ENCODE measurements at places on chromosomes 16 and 17.

GRCh38 chr17:75783803-75784472, 668 bp upstream of the UNK start:
- DNase-seq = peak; percentile 68

GRCh38 chr16:11556945-11557720, 29.6 kb downstream of the LITAF start:
- no peak for DNase-seq

DNA sequence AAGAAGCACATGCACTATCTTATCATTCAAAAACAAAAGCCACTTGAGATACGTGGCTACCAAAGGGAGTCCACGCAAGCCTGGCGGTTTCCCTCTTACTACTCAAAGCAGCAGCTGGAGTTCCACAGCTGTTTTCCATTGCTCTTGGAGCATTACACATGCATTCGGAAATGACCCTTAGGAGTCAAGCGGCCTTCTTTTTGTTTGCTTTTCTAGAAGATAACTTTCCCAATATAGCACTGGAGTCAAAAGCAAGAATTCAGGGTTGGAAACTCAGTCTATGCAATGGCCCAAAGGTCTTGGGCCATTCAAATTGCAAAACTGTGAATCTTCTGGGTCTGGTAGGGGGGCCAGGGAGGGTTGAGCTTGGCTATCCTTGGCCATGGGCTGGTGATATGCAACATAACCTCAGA, 97.8 kb upstream of the MAF start:
- no peak for DNase-seq

DNA sequence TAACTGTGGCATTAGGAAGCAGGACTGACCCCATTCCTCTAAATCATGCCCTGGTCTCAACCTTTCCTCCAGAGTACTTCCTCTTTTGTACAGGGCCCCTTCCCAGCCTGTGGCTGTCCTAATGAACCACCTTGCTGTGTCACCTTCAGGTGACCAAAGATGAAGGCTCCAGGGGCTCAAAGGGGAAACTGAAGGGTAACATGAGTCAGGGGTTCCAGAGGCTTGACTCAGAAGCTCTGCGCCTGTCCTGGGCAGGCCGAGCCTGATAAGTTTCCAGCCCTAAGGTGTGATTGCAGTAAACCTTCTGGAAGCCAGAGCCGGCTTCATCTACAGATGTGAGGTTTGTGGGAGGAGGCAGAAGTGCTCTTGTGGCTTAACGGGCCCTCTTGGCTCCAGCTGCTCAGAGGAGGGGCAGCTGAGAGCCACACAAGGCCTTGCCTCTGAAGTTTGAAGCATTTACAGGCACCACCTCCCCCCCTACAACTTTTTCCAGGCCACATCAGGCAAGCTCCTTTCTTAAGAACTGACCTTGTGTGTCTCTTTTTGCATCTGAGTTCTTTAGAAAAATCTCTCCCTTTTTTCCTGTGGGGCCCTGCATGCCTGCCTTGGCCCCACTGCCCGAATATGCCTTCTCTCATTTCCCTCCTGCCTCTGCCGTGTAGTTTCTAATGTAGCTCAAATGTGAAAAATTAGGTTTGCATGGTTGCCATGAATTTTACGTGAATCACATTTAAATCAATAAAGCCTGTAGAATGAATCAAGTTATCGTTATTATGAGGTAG, 149.9 kb downstream of the CLEC16A start:
- no peak for DNase-seq

GRCh38 chr17:34578656-34579016, 746 bp upstream of the TMEM132E start:
- no peak for DNase-seq

- peak; percentile 84 for DNase-seq
Observed at GRCh38 chr17:40582328-40582901, 17.1 kb upstream of the CCR7 start.

- no peak for DNase-seq
Observed at GRCh38 chr17:21680366-21680765, 12.0 kb upstream of the KCNJ18 start.

GRCh38 chr16:88453611-88454522, 787 bp downstream of the ZFPM1 start:
- DNase-seq = no peak

DNA sequence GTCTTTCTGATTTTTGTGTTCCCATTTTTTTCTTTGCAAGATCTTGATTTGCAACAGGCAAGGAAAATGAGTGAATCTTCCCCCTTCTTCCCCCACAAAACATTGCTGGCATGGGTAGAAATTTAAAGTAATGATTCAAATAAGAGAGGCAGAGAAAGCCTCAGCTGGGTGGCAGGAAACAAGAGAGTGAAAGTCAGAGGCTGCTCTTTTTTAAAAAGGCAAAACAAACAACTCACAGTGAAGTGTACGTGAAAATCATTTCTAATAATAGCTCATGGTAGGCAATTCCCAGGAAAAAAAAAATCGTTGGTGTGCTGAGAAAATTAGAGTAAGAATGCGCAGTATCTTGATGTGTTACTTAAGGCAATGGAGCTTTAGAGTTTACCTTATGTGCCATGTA, 229.5 kb downstream of the FTO start:
- no peak for DNase-seq

GRCh38 chr17:56350592-56350991, 197.3 kb downstream of the ANKFN1 start:
- DNase-seq = no peak

DNA sequence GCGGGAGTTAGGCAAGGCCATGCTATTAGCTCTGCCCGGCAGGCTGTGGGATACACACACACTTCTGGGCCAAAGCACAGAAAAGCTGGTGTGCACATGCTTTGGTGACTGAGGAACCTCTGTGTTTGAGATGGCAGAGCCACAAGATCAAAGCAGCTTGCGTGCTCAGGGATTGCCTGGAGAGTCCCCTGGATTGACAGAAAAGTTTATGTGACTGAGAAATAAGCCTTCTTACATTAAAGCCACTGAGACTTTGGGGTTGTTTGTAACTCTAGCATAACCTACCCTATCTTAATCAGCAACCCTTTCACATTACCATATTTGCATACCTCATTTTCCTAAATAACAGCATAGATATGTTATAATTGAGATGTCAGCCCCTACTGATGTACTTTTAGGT, 69.3 kb downstream of the MYO1D start:
- no peak for DNase-seq

- DNase-seq = no peak
Observed at GRCh38 chr17:17766077-17766743, 70.6 kb downstream of the SREBF1 start.

DNA sequence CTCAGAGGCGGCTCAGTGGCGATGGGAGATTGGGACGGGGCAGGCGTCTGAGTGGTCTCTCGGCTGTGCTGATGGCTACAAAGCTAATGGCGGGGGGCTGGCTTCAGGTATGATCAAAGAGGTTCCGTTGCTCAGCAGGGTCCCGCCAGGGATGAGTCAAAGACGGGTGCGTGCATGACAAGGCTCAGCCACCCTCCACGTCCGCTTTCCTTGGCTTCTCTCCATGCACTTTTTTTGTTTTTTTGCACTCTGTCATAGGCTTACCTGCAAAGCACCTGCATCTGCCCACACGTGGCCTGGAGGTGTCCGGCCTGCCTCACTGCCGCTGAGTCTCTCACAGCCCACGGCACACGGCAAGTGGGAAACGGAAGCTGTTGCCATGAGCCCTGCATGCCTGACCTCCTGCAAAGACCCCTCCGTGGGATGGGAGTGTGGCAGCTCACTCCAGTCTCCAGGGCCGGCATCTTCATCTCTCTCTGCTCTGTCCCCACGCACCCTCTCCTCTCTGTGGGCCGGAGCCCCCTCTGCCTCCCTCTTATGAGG, 85.5 kb upstream of the ZNF469 start:
- DNase-seq = no peak

GRCh38 chr17:7019839-7020519, 2.9 kb upstream of the BCL6B start:
- peak; percentile 33 for DNase-seq

DNA sequence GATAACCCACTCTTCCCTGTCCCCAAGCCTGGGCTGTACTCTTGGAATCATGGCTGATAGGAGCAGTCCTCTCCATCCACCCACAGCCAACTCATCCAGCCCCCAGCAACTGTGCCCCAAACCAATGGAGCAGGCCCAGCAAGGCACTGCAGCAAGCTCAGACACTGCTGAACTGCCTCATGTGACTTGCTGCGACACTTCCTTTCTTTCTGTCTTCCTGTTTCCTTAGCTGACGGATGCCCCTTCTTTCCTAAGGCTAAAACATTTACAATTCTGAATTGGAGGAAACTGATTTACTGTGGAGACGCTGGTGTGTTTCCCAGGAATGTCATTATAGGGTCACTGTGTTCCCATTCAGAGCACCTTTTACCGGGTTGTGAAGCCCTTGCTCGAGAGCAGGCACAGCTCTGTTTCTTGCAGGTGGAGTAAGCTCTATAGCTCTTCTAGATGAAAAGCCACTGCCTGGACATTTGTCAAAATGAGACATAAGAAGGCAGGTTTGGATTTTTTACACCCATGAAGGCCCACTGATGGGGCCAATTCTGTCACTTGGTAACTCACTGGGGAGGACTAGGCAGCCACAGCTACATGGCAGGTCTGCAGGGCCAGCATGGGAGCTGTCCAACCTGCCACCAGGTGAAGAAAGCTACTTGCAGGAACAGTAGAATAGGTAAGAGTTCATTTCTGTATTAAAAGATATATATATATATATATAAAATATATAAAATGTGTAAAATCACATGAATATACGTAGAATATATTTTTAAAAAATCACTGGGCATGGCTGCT, 27.4 kb downstream of the TMEM11 start:
- no peak for DNase-seq

DNA sequence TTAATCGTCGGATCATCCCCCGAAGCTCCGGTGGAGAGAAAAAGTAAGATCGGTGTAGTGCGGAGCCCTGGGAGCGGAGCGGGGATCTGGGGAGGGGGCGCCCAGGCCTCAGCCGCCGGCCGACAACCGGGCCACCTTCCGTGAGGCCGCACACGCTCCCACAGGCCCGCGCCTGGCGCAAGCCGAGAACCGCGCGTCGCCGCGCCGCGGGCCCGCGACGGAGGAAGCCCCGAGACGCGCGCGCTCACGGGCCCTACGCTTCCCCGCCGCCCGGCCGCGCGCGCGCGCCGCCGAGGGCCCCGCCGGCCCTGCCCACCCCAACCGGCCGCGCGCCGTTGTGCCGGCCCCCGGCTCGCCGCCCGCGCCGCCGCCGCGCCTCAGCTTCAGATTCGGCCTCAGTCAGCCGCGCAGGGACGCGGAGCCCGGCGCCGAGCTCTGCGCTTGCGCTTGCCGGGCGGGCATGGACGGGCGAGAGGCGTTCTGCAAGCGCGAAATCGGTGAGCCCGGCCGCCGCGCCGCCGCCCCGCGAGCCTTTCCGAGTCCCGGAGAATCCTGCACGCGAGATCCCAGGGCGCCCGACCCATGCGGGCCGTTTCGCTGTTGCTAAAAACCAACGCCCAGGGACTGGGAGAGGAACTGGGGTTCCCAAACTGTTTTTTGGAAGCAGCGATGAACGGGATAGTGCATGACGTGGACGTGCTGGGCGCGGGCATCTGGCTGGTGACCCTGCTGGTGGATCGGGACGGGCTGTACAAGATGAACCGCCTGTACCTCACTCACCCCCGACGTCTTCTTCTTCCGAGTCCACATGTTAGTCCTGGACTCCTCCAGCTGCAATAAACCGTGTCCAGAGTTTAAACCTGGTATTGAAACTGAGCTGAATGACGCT, 28.0 kb upstream of the LRRC37A start:
- DNase-seq = peak; percentile 96

DNA sequence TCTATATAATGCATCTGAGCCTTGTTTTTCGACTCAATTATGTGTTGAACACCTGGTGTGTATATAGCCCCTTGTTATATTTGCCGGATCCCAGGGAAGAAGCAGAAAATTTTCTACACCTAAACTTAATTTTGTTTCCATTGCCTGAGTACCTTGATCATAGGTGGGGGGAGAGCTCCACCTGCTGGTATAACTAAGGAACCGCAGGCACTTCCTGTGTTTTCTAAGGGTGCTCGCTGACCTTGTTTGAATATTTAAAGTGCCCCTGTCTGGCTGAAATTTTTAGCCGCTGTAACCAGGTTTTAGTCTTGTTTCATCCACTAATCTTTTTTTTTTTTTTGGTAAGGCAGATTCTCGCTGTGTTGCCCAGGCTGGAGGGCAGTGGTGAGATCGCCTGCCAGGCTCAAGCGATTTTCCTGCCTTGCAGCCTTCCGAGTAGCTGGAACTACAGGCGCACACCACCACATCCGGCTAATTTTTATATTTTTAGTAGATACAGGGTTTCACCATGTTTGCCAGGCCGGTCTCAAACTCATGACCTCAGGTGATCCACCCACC, 6.5 kb upstream of the NUBP1 start:
- DNase-seq = peak; percentile 59

- no peak for DNase-seq
Observed at GRCh38 chr17:10648381-10648780, 8.7 kb downstream of the MYH3 start.

- no peak for DNase-seq
Observed at GRCh38 chr17:36674278-36674650, 72.9 kb downstream of the MRM1 start.

DNA sequence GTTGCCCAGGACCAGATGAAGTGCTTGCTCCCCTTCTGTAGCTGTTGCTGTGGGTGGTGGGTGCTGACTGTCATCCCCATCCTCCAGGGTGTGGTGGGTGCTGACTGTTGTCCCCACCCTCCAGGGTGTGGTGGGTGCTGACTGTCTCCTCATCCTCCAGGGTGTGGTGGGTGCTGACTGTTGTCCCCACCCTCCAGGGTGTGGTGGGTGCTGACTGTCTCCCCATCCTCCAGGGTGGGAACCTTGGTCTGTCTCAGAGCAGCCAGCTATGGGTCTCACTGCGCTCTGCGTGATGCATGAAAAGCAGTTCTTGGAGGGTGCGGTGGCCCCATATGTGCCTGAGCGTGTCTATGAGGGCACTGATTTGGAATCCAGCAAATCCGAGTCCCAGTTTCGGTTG, 163.8 kb downstream of the RPTOR start:
- no peak for DNase-seq

GRCh38 chr16:87367529-87367928, 16.0 kb downstream of the FBXO31 start:
- no peak for DNase-seq

DNA sequence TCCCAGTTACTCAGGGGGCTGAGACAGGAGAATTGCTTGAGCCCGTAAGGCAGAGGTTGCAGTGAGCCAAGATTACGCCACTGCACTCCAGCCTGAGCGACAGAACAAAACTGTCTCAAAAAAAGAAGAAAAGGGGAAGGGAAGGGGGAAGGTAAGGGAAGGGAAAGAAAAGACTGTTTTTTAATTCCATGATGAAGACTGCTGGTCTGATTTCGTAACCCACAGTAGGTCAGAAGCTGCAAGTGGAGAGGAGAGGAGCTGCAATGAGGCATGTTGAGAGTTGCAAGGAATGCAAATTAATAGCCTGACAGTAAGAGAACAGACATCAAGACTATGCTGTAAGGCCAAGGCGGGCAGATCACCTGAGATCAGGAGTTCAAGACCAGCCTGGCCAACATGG, 33.3 kb downstream of the HELZ start:
- DNase-seq = no peak
